Uterus (tissue), 4 donors: ENCODE measurements at places on chromosomes 3 and 15. TPM values are rescaled to one million over a fixed set of nuclear protein-coding genes. Genes with fewer than 3 reads are reported as not detected.

Gene CCDC33
- total RNA-seq = 1.4 TPM

Gene ASB14
- 0.28 TPM for total RNA-seq

Gene GOLGA8S
- 0.24 TPM for total RNA-seq

Gene DUOX1
- 0.24 TPM for total RNA-seq

Gene ZNF80
- total RNA-seq = not detected
